ENCODE measurements at places on chromosomes 2 and 18. TPM values are rescaled to one million over a fixed set of nuclear protein-coding genes. Genes with fewer than 3 reads are reported as not detected.

DNA sequence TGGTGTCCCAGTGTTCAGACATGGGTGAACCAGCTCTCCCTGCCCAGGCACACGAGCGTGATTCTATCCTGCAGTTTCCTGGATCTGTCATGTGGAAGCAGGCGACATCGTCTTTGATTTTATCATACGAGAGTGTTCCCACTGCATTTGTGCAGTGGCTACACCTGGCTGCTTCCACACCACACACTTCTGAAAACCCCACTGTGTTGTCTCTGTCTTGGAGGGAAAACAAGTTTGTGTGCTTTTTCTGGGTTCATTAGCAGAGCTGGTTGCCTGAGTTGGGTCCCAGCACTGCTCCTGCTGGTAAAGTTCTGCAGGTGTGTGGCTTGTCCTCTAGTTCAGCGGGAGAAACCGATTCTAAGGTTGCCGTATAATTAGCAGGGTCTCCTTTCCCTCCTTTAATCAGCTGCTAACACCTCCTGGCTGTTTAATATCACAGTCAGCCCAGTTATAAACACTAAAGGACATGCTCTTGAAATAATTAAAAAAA is 58.5 kb upstream of the TWIST2 start:
- DNase-seq: no peak

GRCh38 chr2:199922856-199923255 is 11.8 kb downstream of the C2orf69 start:
- no peak for DNase-seq

GRCh38 chr2:8018956-8019355 is 662.9 kb upstream of the ID2 start:
- DNase-seq: no peak

- DNase-seq: no peak
Measured at GRCh38 chr2:222652491-222653255, 3.2 kb downstream of the FARSB start.

GRCh38 chr2:54332386-54332785 is 76.4 kb upstream of the TSPYL6 start:
- DNase-seq: no peak

- DNase-seq: no peak
Measured at GRCh38 chr2:180716186-180717180, 263.9 kb upstream of the UBE2E3 start.

- DNase-seq: no peak
Measured at GRCh38 chr18:56878711-56879110, 227.6 kb downstream of the WDR7 start.

DNA sequence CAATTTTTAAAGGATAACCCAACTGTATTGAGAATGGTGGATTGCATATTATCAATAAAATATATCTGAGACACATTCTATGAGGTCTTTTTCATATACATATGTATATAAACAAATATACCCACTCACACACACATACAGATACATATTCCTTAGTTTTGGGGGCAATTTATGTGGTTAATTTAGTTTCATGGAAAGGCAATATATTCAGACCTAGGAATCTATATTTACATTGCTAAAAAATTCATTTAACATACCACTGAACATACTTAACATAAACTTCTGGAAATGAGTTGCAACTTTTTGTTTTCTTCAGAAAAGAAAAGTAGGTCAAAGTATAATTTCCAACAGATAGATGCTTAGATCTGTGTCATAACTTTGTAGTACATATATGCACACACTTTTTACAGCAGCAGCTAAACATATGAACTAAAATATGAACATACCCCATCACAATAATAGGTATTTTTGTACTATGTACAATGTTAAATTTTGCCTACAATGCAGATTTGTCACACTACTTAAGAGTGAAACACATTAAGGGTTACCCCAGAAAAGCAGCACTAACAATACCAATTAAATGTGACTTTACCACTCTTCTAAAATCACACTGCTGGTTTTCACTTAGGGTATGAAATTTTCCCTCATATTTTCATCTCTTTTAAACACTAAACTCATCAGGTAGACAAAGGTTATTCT is 23.0 kb downstream of the HEATR5B start:
- no peak for DNase-seq

- no peak for DNase-seq
Measured at GRCh38 chr2:195307751-195308150, 349.3 kb upstream of the SLC39A10 start.

DNA sequence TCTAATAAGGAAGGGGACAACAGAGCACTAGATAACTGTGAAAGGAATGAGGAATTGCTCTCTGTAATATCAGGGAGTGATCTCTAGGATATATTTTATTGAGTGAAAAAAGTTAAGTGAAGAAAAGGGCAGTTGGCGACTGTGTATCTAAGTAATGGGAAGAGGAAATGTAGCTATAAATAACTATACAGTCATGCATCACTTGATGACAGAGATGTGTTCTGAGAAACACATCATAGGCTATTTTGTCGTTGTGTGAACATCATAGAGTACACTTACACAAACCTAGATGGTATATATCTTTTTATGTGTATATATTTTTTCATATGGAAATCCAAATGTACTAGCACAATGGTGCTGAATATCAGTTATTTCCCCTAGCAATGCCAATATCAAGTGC is 329.3 kb downstream of the TXNL1 start:
- DNase-seq: no peak

- no peak for DNase-seq
Measured at GRCh38 chr2:210961249-210961648, 404.9 kb downstream of the CPS1 start.

GRCh38 chr2:98118161-98118560 is 31.2 kb downstream of the VWA3B start:
- no peak for DNase-seq

DNA sequence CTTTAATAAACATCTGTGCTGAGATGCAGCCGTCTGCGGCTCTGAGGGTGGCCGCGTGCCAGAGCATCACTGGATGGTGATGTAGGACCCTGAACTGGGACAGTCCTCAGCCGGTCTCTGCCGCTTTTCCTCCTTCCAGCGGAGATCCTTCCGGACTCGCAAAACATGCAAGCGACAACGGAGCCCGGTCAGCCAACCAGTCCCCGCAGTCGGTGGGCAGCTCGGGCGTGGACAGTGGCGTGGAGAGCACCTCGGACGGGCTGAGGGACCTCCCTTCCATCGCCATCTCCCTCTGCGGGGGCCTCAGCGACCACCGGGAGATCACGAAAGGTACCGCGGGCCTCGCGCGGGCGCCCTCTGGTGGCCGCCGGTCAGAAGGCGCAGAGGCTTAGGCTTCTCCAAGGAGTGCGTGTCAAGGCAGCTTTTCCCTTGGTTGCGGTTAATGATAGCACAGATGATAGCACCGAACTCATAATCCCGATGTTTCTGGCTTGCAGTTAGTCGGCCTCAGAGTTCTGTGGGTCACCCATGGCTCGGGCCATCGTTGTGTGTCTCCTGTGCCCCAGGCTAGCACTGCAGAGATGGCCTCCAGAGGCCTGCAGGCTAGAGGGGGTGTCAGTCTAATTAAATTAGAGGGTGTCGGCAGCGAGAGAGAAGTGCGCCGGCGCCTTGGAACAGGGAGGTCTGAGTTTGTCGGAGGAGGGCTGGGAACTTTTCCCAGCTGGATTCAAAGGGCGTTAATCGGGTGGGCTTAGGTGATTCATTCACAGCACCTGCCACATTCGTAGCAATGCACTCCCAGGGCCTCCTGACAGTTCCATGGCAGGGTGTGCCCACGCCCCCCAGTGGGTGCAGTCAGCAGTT is 38.5 kb downstream of the LPIN1 start:
- DNase-seq: peak; percentile 40

DNA sequence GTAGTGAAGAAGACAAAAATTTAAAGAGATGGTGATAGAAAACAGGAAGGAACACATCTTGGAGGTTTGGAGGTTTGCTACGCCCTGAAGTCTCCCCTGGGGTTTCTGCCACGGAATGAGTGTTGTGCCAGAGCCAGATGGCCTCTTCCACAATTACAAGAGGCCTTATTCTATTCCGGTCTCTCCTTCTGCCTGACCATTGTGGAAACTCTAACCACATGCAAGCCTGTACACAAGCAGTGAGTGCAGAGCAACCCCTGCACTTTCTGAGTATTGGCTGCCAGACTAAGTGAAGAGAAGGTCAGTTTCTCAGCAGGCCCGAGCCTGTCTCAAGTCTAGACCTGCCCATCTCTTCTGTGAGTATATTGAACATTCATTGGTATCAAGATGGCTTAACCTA is 22.7 kb upstream of the MYO1B start:
- no peak for DNase-seq

- no peak for DNase-seq
Measured at GRCh38 chr2:106859498-106859897, 26.5 kb downstream of the ST6GAL2 start.

- no peak for DNase-seq
Measured at GRCh38 chr18:22314420-22314819, 103.3 kb downstream of the CTAGE1 start.

GRCh38 chr2:165015052-165015642 is 59.8 kb upstream of the SLC38A11 start:
- DNase-seq: peak; percentile 83

DNA sequence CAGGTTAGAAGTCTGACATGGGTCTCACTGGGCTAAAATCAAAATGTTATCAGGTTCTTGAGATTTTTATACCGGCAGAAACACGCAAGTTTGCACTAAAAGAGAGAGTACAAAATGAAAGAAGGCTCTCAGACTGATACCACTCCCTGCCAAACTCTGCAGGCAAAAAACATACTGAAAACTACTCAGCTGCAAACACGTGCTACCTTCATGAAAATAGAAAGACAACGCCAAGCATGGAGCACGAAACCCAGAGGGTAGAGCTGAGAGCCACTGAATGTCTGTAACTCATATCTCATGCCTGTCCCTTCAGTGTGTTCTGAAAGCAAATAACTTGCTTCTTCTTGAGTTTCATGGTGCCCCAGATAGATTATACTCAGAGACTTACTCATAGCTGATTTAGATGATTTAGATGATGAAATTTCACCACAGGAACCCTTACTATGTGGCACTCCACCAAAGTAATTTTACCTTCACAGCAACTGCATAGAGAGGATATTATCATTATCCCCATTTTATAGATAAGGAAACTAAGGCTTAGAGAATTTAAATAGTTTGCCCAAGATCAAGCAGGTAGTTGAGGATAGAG is 313.0 kb upstream of the SLC39A10 start:
- DNase-seq: no peak

- no peak for DNase-seq
Measured at GRCh38 chr2:70548233-70548632, 5.4 kb downstream of the TGFA start.

- no peak for DNase-seq
Measured at GRCh38 chr2:63976125-63976510, 43.1 kb downstream of the VPS54 start.

- DNase-seq: no peak
Measured at GRCh38 chr2:217289177-217289906, 429.5 kb upstream of the TNP1 start.

DNA sequence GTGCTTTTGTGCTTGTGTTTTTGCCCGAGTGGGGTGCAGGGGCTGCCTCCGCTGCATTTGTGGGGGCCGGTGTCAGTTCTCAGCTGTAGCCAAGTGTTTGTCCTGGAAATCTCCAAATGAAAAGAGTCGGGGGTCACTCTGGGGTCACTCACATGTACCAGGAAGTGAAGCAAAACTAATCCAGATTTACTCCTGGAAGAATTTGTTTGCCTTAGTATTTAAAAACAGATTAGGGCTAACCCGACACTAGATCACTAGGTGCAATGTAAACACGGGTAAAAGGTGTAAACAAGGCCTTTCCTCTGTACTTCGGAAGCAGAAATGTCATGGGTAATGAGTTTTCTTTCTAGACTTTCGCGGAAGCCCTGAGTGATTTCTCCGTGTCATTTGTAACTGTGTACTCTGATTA is 50.3 kb downstream of the GBX2 start:
- DNase-seq: no peak

DNA sequence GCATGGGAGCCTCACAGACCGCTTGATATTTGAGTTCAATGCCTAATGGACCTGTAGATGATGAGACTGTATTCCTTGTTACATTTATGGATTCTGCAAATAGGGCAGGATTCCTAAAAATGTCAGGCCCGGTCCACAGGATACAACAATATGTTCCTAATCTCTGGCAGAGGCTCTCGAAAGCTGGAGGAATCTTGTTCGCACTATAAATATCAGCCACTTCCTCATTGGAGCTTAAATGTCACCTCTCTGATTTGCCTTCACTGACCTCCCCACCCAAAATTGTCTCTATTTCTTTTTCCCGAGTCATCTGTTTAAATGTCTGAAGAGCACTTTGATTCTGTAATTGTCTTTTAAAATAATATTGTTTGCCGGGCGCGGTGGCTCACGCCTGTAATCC is 12.0 kb upstream of the ACSL3 start:
- no peak for DNase-seq

GRCh38 chr2:19882286-19882685 is 19.5 kb downstream of the TTC32 start:
- no peak for DNase-seq

DNA sequence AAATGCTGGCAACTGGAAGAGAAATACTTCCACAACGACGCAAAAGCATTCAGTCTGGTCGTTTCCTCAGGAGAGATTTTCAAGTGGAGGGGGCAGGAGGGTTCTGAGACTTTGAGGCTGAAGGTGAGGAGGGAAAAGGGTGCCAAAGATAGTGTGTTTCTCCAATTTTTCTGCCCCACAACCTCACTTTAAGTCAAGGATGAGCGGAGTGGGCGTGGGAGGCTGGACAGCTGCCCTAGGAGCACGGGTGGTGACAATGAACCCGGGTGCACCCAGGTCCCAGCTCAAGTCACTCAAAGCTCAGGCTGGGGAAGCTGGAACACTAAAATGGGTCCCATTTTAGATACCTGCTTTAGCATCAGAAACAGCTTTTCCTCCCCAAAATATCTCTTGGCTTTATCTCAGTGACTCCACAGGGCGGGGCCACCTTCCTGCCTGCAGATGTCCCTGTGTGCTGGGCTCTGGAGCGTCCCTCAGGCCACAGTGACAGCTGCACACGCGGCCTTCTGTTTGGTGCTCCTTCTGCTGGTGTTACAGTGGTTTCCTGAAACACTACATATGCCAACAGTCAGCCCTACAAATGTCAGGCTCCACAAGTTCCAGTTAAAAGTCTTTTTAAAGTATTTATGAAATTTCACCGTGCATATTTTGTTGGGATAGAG is 1.4 kb upstream of the MBP start:
- no peak for DNase-seq

- DNase-seq: no peak
Measured at GRCh38 chr2:41736105-41736567, 311.7 kb upstream of the PKDCC start.

- no peak for DNase-seq
Measured at GRCh38 chr18:3451989-3452749, 2.2 kb downstream of the TGIF1 start.

- DNase-seq: no peak
Measured at GRCh38 chr18:27135504-27136207, 49.5 kb downstream of the CHST9 start.

Gene POTEI
- 0.08 TPM for total RNA-seq

Gene DYNAP
- total RNA-seq: not detected

Gene UGT1A8
- 43.6 TPM for total RNA-seq

Gene RUFY4
- not detected for total RNA-seq

Gene CCDC121
- 0.99 TPM for total RNA-seq

Gene ALPI
- not detected for total RNA-seq

Gene PRKAG3
- total RNA-seq: not detected

Gene EML4
- 80.0 TPM for total RNA-seq

Gene SKA1
- total RNA-seq: 9.4 TPM

Gene REG3A
- not detected for total RNA-seq

Gene SCYGR4
- not detected for total RNA-seq
